ENCODE measurements at places on chromosomes 11 and 22.
A peak's percentile ranks its signal among the peaks of the same experiment; 100 is the strongest.

DNA sequence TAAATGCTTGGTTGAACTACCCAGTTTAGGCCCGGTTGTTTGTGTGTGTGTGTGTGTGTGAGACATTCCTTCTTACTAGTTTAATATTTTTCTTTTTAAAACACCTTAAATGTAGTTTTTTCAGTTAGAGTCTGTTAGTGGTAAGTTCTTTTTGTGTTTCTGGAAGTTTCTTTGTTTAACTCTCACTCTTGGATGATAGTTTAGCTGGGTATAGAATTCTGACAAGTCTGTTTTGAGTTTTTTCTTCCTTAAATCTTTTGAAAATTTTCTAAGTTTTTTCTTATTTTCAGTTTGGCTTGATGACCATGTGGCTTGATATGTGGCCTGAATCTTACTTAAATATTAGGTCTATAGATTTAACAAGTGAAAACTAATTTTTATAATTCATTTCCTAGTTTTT is 60.1 kb downstream of the PDE3B start:
- DNase-seq = no peak

- DNase-seq = no peak
Measured at GRCh38 chr22:29313126-29313575, 2.3 kb downstream of the RASL10A start.

GRCh38 chr11:92692826-92693546 is 276.5 kb upstream of the MTNR1B start:
- no peak for DNase-seq

GRCh38 chr11:25776238-25776637 is 555.7 kb upstream of the ANO3 start:
- DNase-seq = no peak

- DNase-seq = no peak
Measured at GRCh38 chr11:36041988-36042611, 98.2 kb downstream of the LDLRAD3 start.

DNA sequence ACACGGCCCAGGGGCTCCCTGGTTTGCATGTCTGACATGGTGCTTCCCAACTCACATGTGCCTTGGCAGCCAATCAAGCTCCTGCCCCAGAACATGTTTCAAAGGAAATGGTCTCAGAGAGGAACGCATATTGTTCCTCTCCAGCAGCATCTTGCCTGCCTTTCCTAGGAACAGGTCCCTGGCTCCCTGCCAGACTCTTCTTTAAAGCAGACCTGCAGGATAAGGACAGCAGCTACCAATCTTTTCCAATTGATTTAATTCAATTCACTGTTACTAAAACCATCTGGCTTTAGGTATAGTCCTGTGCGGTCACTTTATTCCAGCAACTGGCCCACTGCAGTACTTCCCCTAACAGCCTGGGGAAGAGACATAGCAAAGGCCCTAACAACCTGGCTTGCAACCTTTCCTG is 79.9 kb downstream of the AMBRA1 start:
- DNase-seq = no peak

GRCh38 chr11:13061294-13061990 is 52.3 kb downstream of the RASSF10 start:
- no peak for DNase-seq

DNA sequence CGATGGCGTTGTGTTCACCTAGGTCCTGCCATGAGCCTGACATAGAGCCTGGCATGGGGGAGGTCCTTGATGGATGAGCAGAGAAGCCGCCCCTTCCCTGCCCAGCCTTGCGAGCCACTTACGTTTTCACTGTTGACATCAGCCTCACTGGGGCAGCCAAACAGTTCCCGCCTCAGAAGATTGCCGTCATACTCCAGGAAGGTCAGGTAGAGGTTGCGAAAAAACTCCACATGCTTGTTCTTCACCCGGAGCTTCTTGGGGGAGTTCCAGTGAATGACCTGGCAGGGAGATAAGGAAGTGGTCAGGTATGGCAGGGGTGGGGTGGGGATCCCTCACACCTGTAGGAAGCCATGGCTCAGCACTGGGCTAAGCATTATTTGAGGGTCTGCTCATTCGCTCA is 279.3 kb upstream of the SYN3 start:
- DNase-seq = no peak

DNA sequence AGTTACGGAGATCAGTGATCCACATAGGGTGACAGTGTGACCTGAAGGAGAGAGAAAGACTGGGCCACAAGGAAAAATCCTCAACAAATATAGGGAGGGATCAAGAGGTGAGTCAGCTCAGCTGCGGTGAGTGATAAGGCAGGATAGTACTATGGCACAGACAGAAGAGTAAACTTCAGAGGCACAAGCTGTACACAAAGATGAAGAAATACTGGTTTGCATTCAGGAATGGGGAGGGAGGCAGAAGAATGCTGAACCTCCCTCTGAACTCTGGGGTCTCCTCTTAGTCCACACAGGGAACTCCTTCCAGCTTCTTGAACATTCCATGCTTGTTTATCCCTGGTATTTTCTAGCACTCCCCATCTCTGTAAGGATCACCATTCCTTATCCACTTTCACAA is 162.7 kb downstream of the BARX2 start:
- DNase-seq = no peak

DNA sequence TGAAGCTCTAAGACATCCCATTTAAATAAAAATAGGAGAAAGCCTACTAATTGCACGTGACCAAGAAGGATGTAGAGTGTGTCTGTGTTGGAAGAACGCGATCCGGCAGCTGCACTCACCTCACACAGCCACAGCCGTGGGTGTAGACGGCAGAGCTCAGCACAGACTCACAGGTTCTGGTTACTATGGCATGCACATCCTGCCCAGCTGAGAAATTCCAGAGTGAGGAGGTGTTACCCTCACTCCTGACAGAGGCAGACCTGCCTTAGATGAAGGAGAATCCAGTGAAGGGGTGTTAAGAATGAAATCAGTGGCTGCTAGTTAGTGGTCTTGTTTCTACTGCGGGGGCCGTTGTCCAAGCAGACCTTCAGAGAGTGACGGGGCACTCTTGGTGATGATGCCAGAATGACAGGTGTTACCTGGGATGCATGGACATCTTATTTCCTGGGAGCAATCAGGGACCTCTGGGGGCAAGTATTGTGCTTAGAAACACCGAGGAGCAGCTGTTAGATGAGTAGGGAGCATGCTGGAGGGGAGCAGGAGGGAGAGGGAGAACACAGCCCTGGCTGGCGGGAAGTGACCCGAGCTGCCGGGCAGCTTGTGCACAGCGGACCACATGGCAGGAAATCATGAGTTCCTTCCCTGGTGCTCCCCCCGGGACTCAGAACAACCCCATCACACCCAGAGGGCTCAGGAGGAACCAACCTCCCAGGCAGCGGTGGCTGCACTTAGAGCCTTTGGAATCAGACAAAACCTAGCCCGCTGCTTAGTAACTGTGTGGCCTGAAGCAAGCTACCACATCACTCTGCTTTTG is 12.3 kb downstream of the KCNJ5 start:
- no peak for DNase-seq

GRCh38 chr22:43188829-43189545 is 2.1 kb upstream of the TTLL12 start:
- no peak for DNase-seq

GRCh38 chr11:107092667-107093066 is 74.4 kb upstream of the GUCY1A2 start:
- DNase-seq = no peak

DNA sequence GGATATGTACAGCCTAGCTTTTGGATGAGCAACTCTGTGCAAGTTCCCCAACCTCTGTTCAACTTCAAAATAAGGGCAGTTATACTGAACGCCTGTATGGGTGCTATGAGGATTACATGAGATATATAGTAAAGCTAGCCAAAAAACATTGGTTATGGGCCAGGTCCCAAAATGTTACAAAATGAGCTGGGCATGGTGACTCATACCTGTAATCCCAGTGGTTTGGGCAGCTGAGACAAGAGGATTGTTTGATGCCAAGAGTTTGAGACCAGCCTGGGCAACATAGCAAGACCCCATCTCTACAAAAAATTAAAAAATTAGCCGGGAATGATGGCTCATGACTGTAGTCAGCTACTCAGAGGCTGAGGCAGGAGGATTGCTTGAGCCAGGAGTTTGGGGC is 118.4 kb downstream of the TEAD1 start:
- no peak for DNase-seq

DNA sequence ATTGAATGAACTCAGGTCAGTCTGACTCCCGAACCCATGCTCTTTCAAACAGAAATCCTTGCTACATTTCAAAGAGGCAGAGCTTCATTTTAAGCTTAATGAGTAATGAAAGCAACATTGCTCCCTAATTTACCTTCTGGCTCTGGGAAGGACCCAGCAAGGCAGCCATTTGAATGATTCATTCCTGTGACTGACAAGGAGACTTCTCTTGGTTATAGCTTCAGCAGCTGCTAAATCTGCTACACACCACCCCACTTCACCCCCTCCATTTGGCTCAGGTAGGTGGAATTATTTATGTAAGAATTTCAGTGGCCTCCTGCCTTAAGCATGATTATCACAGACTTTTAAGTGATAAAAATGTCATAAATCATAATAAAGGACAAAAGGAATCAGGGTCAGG is 117.7 kb downstream of the KCNC1 start:
- DNase-seq = no peak

DNA sequence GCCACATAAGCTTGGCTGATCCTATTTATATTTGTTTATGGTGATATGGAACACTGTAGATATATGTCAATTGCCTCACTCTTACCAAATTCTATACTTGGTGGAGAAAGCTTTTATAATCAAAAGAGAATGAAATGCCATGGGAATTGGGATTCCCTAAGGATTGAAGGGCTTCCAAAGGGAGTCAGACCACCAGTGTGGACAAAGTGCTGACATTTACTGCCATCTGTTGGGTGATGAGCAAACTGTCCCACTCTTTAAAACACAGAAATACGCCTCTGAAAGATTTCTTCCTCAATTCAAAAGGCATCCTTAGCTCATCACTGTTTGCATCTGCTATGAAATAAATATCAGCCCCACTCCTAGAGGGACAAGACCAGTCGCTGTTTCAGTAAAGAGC is 7.1 kb downstream of the SLC1A2 start:
- no peak for DNase-seq

- no peak for DNase-seq
Measured at GRCh38 chr11:78022397-78023396, at the start of gene KCTD14. Gene KCTD14, minus strand, starts transcription at chr11:78023276. Its CDS starts 27 bp downstream, at chr11:78023249.

- DNase-seq = no peak
Measured at GRCh38 chr22:37462436-37462835, 23.7 kb downstream of the MFNG start.

- DNase-seq = no peak
Measured at GRCh38 chr22:27476729-27477128, 324.8 kb downstream of the MN1 start.

GRCh38 chr11:60389279-60389910 is 6.9 kb upstream of the MS4A14 start:
- no peak for DNase-seq

DNA sequence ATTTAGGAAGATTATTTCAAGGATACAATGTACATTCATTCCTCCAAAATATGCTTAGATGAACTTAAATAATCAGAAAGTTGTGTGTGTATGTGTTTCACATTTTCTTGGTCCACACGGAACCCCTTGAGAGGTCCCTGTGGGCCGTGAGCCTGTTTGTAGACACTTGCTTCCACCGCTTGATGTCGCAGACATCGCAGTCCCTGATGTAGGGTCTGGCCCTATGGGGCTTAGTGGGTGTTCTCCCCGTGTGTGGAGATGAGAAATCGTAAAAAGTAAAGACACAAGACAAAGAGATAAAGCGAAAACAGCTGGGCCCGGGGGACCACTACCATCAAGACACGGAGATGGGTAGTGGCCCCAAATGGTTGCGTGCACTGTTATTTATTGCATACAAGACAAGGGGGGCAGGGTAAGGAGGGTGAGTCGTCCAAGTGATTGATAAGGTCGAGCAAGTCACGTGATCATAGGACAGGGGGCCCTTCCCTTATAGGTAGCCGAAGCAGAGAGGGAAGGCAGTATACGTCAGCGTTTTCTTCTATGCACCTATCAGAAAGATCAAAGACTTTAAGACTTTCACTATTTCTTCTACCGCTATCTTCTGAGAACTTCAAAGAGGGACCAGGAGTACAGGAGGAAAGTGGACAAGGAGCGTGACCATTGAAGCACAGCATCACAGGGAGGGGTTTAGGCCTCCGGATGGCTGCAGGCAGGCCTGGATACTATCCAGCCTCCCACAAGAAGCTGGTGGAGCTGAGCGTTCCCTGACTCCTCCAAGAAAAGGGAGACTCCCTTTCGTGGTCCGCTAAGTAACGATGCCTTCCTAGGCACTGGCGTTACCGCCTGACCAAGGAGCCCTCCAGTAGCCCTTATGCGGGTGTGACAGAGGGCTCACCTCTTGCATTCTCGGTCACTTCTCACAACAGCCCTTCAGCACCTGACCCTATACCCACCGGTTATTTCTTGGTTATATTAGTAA is 1.2 kb upstream of the APOBEC3C start:
- no peak for DNase-seq

DNA sequence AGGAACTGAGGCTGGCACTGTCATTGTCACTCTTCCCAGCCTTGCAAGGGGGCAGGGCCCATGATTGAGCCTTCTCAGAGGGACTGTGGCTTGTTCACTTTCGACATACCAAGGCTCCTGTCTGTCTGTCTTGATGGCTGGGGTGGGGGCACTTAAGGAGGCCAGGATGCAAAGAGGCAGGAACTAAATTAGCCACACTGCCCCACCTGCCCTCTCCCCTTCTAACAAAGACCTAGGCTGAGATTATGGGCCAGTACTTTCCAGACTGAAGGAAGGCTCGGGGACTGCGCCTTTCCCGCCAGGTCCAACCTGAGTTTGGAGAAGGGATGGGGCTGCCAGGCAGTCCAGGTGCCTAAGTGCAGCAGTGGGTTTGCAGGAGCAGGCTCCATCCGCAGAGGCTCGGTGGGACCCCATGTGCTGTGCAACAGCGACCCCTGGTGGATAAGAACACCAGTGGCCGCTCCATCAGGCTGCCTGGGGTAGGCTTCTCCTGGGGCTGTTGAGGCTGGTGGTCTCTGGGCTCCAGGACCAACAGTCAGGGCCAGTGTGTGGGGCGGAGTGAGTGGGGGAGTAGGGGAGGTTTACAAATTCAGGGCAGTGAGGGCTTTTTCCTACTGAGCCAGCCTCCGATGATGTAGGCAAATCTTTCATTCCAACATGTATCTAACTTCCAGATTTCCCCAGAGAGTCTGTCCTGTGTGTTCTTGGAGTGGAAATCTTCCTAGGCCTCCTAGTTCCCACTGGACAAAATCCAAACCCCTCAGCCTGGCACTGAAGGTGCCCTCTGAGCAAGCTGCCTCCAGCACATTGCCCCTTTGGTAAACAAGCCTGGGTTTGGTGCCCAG is 93.9 kb downstream of the INSC start:
- peak; percentile 51 for DNase-seq

- DNase-seq = no peak
Measured at GRCh38 chr11:118908901-118909618, 16.7 kb downstream of the BCL9L start.

GRCh38 chr22:44734801-44735517 is 17.4 kb upstream of the ARHGAP8 start:
- no peak for DNase-seq

- DNase-seq = no peak
Measured at GRCh38 chr11:115982666-115983065, 478.5 kb upstream of the CADM1 start.

DNA sequence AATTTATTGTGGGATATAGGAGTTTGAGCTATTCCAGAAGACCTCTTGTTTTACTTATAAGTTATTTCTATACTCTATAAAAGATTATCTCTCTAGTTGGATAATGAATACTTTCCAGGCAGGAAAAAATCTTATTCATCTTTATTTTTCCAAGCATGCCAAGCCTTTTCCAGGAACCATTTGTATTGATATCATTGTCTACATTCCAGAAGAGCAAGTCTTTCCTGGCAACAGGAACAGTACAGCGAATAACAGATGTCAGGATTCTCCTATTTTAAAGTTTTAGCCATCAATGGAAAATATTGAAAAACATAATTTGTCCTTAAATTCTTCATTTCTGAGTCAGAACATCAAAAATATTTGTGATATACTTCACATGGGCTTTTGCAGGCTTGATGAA is 5.2 kb upstream of the NXPE1 start:
- no peak for DNase-seq
